ENCODE measurements at places on chromosomes 5 and 9. TPM values are rescaled to one million over a fixed set of nuclear protein-coding genes. Genes with fewer than 3 reads are reported as not detected.
A peak's percentile ranks its signal among the peaks of the same experiment; 100 is the strongest.

GRCh38 chr9:123399803-123400378 lies 43.9 kb downstream of the CRB2 start:
- DNase-seq: no peak

- DNase-seq: peak; percentile 40
Observed at GRCh38 chr9:34744295-34745221, 34.6 kb upstream of the CCL21 start.

GRCh38 chr5:76283670-76284069 lies 119.4 kb upstream of the IQGAP2 start:
- DNase-seq: no peak

- no peak for DNase-seq
Observed at GRCh38 chr5:95600557-95600956, 19.3 kb upstream of the GPR150 start.

DNA sequence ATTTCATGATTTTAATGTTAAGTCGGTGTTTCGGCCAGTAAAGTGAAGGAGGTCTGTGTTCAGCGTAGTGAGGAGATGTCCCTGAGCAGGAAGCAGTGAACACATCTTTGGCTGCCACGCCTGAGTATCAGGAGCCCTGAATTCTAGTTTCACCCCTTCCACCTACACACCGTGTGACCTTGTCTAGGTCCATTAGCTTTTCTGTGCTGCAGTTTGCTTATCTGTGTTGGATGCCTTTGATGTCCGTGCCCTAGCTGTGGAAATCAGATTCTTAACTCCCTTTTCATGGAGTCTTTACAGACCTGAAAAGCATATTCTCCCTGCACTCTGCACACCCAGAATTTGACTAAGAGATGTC lies 601 bp downstream of the FBXO38 start:
- DNase-seq: no peak

DNA sequence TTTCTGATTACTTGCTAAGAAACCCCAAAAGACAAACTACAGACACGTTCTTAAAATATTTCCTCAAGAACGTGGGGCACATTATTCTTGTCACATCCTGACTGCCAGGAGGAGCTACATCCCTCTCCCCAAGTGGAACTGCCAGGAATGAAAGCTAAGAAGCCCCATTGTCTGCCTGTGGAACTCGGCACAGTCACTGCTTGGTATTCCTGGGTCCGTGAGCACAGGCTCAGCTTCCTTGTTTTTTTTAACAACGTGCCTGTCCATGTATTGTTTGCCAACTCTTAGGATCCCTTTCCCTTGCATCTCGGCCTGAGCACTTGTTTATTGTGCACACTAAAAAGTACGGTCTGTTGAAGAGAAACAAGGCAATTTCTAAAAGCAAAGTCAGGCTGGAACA lies 47.0 kb upstream of the SELENOP start:
- no peak for DNase-seq

- DNase-seq: no peak
Observed at GRCh38 chr9:110911659-110912418, 126.4 kb downstream of the LPAR1 start.

DNA sequence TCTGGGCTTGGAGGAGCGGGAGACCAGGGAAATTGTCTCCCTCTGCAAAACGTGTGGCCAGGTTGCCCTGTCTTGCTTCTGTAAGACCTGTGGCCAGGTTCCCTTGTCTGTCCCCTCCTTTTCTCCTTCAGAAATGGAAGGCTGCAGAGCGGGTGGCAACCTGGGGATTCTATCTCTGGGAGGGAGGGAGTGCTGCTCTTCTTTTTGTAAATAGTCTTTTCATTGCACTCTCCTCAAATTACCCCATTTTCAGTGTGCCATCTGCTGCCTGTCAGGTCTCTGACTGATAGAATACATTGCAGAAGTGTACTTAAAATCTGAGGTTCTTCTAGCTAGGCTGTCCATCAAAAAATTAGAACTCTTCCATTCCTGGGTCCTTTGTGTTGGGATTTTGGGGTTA lies 126.0 kb downstream of the GABRB2 start:
- no peak for DNase-seq

GRCh38 chr5:64980176-64980575 lies 211.4 kb downstream of the CWC27 start:
- DNase-seq: no peak

- no peak for DNase-seq
Observed at GRCh38 chr9:98255061-98255577, 330 bp downstream of the TBC1D2 start.

- no peak for DNase-seq
Observed at GRCh38 chr9:85349046-85349445, 392.7 kb downstream of the AGTPBP1 start.

GRCh38 chr5:41181691-41182564 lies 31.4 kb downstream of the C6 start:
- DNase-seq: no peak

- DNase-seq: no peak
Observed at GRCh38 chr5:66248874-66249273, 104.8 kb downstream of the SREK1 start.

- no peak for DNase-seq
Observed at GRCh38 chr9:35164711-35165110, 2.9 kb downstream of the UNC13B start.

DNA sequence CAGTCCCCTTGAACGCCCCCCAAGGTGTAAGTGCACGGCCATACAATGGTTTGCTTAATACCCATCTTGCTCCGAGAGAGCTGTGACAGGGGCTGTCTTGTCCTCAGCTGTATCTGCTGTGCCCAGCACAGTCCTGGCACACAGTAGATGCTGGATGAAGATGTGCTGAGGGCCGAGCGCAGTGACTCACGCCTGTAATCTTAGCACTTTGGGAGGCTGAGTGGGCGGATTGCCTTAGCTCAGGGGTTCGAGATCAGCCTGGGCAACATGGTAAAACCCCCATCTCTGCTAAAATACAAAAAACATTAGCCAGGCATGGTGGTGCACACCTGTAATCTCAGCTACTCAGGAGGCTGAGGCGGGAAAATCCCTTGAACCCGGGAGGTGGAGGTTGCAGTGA lies 53.6 kb downstream of the C9orf50 start:
- no peak for DNase-seq

DNA sequence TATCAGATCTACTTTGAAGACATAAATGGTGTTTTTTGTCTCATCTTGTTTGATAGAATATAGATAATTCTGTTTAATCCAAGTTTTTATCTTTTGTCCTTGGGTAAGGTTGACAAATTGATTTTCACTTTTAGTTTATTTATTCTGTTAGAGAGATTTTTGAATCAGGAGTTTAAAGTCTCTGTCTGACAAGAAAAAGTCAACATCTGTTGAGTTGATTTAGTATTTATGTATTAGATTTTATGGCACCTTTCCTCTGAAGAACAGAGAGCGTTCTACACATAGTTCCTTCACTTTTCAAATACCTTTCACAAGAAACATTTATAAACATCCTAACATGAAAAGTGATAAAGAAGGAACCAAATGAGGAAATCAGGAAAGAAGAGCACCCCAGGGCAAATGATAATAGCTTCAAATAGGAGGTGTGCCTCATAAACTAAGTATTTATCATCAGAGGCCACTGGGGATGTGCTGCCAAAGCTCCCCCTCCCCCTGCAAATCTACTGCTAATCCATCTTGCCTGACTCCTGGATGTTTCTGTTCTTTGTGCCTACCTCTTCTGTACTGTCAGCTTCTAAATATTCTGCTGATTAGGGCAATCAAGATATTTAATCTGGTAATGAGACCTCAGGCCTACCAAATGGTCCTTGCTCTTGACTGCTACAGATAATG lies 457.7 kb upstream of the CHD1 start:
- DNase-seq: no peak

DNA sequence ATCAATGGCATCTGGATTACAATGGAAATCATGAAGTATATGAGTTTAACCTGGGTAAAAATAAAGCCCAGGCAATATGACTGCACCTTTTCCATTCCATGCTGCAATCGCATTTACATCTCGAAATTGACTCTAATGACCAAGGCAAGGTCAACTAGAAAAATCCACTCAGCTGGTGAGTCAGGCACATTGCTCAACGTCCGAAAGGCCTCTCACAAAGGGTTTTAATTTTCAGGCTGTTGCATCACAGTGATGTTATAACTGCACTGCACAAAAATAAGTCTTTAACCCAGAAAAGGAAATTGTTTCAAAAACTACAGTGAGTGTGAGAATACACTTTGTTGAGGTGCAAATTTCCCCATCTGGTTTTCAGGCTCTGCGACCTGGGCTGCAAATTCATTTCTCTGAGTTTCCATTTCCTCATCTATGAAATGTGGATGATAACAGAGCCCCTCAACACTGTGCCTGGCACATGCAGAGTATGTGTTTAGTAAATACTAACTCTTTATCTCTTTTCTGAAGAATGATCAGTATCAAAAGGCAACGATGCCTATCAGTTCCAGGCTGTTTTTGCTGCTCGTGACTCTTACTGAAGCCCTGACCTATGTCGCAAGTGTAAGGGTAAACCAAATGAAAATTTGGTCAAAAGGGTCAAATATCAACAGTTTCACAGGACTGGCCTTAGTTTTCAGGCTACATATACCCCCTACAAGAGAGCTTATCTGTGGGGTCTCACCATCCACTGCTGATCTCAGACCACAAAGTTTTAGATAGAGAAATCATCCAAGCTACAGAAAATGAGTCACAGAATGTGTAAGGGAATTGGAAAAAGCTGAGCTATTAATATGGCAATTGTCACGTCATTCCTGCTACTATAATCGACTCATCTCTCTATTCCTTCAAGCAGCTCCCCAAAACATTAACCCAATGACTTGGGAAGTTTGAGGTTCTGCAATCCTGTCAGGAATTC lies 4.1 kb downstream of the NFIL3 start:
- DNase-seq: no peak

GRCh38 chr5:84299959-84300358 lies 84.7 kb downstream of the EDIL3 start:
- no peak for DNase-seq

DNA sequence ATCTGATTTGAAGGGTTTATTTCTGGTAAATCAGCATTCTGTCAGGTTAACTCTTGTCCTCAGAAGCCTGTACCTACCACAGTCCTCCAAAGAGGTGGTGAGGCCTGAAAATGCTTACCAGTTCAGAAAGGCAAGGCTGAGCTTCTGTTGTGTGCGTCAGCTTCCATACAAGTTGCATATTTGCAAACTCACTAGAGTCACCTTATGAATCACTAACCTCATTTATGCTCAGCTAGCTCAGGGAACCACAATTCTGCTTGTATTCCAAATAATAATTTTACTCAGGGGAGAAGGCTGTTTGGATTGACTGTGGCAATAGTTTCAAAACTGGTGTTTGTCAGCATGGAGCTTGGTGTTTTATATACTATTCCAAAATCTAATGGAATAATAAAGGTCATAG lies 355.1 kb upstream of the RFX3 start:
- DNase-seq: no peak

DNA sequence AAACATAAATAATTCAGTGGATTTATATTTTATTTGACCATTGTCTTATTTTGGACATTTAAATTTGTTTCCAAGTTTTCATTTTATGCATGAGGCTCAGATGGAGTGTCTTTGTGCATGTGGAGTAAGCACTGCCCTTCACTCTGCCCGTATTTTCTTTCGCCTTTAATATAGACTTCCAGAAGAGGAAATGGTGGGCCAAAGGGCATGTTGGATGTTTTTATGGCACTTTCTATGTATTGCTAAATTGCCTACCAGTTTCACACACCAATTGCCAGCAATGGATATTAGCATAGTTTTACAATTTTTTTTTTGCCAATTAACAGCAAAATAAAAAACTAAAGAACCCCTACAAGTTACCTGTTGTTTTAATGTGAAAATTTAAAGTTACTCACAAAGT lies 38.4 kb downstream of the ZSWIM6 start:
- DNase-seq: no peak

GRCh38 chr9:83988411-83988810 lies 7.8 kb downstream of the RMI1 start:
- DNase-seq: no peak

- DNase-seq: no peak
Observed at GRCh38 chr5:16685069-16685468, 68.3 kb upstream of the RETREG1 start.

DNA sequence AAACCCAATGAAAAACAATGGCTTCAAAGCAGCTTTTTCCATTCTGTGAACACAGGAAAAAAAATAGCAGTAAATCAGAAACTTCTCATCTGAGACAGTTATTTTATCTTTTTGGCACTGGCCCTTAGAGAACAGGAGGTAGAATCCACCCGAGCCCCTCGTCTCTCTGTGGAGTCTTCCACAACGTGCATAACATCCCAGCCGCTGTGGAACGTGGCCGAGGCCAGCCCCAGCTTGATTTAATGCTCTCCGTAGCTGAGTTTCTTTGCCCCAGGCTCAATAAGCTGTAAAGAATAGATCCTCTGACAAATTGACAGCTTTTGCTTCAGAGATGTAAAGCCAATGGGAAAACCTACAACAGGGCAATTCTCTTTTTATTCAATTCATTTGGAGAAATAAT lies 107.9 kb upstream of the DAP start:
- no peak for DNase-seq

GRCh38 chr9:16484744-16485143 lies 385.7 kb downstream of the BNC2 start:
- no peak for DNase-seq

GRCh38 chr5:57804007-57804444 lies 321.4 kb upstream of the ACTBL2 start:
- DNase-seq: no peak

DNA sequence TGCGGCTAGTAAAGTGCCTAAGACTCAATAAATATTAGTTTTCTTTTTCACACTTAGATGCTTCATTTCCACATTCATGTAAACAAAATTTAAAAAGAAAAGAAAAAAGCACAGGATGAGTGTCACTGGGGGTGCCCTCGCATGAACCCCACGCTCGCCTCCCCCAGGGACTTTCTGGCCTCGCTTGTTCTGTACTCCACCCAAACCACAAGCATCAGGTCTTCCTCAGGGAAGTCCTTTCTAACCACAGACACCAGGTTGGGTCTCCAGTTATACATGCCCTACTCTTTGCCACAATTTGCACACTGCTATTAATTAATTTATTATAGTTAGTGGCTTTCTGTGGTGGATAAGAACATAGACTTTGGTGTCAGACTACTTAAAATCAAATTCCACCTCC lies 92.4 kb downstream of the RORB start:
- DNase-seq: no peak

DNA sequence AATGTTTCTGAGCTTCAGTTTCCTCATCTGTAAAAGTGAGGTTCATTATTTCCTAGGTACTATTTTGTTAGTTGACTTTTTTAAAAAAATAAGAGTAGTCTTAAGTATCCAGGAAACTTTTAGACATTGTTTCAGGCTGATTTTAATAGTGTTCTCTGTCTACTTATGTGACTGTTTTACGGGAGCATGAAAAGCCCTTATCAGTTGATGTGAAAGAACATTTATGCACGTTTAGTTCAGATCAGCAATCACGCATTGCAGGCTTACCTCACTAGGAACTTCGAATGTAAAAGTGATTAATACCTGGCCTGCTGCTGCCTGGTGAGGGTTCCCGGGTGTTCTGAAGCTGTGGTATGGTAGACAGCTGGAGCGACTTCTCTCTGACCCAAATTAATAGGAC lies 8.1 kb downstream of the SNX18 start:
- DNase-seq: no peak

The OR1N2 gene
- total RNA-seq: not detected

The SOWAHA gene
- not detected for total RNA-seq

The FOXI1 gene
- total RNA-seq: not detected

The SEMA4D gene
- 17.1 TPM for total RNA-seq

The DPP7 gene
- 130 TPM for total RNA-seq

The THOC3 gene
- 9.7 TPM for total RNA-seq

The SPINK13 gene
- total RNA-seq: not detected

The DMRT2 gene
- total RNA-seq: not detected

The CERCAM gene
- total RNA-seq: 8.5 TPM

The DRD1 gene
- not detected for total RNA-seq

The ANKRD20A1 gene
- total RNA-seq: 1.5 TPM

The HAVCR2 gene
- total RNA-seq: 3.1 TPM

Measured in left ventricle myocardium inferior (tissue), 1 donor.